ENCODE measurements at places on chromosomes 16 and 17.

DNA sequence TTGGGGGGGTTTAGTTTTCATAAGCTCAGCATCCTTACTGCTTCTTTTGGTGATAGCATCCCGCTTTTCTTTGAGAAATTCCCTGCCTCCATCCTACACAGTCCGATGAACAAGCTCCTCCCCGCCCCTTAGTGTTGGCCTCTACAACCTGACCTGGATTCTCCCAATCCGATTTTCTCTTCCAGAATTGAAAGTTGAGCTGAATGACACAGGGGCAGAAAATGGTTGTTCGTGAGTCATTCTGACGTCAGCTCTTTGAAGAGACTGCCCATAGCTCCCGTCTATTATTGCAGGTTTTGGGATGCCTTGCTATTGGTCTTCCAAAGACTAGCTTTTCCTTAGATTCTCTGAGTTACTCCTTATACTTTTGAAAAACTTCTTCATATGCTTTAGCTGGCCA lies 279.7 kb downstream of the SLC39A11 start:
- DNase-seq = no peak

GRCh38 chr17:75147878-75148546 lies 6.3 kb downstream of the JPT1 start:
- DNase-seq = no peak

GRCh38 chr17:17959520-17960361 lies 12.5 kb downstream of the TOM1L2 start:
- DNase-seq = peak; percentile 55

- no peak for DNase-seq
Measured at GRCh38 chr16:3088925-3089716, 10.0 kb downstream of the ZSCAN10 start.

- DNase-seq = no peak
Measured at GRCh38 chr16:85448557-85449190, 164.4 kb upstream of the GSE1 start.

DNA sequence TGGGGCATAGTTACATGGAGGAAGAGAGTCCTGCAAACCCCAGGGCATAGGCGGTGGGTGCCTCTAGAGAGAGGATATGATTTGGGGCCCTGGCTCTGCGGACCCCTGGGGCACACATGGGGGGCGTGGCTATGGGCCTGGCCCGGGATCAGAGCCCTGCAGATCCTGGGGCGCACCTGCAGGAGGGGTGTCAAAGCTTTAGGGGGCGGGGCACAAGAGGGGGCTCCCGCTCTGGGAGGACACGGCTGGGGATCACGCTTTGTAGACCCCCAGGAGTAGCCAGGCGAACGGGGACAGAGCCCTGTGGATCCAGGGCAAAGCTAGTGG lies 497 bp downstream of the BCL7C start:
- DNase-seq = no peak

- DNase-seq = no peak
Measured at GRCh38 chr16:68400924-68401460, 47.3 kb downstream of the SMPD3 start.

GRCh38 chr16:64507240-64508024 lies 614.4 kb downstream of the CDH11 start:
- no peak for DNase-seq

- no peak for DNase-seq
Measured at GRCh38 chr16:11147033-11147753, 108.8 kb downstream of the SOCS1 start.

GRCh38 chr16:31200821-31201568 lies 1.6 kb downstream of the PYCARD start:
- no peak for DNase-seq

DNA sequence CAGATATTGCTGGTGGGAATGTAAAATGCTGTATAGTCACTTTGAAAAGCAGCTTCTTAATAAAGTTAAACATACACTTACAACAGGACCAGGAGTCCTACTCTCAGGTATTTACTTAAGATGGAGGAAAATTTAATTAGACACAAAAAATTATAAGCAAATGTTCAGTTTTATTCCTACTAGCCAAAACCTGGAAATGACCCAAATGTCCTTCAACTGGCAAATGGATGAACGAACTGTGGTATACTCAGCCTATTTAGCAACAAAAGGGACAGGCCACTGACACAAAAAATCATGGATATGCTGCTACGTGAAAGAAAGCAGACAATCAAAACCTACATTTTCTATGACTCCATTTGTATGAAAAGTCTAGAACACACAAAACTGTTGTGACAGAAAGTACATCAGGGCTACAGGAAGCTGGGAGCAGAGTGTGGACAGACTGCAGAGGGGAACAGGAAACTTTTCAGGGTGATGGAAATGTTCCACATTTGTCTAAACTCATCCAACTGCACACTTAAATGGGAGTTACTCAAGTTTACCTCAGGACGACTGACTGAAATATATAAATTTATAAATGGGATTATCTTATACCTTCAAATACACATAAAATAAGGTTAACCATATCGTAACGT lies 49.3 kb upstream of the MNT start:
- no peak for DNase-seq

DNA sequence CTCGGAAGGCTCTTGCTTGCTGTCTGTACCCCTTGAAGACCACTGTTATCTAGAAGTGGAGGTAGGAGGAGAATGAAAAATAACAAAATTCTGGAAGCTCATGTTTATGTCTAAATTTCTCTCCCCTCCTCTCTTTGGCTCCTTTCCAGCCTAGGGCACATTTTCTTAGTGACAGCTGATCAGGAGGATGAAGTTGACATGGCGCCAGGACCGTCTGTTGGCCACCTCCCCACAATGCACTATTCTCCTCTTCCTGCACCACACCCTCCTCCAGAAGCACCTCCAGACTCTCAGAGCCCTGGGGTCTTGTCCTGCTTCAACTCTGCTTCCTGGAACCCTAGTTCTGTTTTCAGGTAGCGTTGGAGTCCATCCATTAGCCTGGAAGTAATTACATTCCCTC lies 25.5 kb upstream of the SSTR2 start:
- DNase-seq = no peak

- DNase-seq = no peak
Measured at GRCh38 chr16:21226749-21227148, 6.8 kb upstream of the ANKS4B start.

DNA sequence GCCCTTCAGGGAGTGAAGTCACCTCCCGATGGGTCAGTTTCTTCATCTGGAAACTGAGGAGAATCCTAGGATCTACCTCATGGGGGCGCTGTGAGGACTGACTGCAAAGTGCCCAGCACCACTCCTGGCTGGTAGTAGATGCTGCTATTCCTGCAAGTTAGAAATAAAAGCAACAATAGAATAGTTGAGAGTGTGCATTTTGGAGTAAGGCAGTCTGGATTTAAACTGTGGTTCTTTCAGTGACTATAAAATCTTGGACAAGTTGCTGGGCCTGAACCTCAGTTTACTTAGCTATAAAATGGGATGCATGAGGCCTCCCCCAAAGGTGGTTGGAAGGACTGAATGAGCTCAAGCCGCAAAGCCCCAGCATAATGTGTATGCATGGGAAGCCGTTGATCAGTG lies 70.6 kb downstream of the CYB5B start:
- DNase-seq = peak; percentile 21

DNA sequence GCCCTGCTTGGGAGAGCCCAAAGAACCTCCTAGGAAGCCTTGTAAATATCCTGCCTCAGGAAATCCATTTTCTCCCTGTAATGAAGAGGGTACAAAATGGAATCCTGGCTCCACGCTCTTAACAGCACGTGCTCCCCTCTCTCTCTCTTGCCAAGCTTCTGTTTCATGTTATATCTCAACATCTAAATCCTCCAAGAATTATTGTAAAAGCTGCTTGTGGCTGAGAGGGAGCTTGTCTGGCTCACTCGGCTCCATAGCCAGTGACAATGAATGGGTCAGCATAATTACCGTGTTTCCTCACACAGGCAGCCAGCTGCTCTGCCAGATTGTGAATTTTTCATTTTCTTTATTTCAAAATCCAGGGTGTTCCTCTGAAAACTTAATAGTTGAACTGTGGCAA lies 317.8 kb downstream of the RBFOX1 start:
- DNase-seq = no peak

DNA sequence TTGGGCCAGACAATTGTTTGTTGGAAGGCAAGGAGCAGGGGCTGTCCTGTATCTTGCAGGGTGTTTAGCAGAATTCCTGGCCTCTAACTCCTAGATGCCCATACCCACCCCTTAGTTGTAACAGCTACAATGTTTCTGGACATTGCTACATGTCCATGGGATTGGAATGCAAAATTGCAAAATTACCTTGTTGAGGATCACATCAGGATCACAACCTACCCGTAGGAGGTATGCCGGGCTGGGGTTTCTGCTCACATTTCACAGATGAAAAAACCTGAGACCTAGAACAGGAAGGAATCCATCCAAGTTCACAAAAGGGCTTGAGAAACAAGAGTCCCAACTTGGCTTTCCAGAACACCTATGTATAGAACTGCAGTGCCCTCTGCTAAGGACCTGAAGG lies 22.7 kb downstream of the NOG start:
- DNase-seq = no peak

GRCh38 chr17:43627653-43628052 lies 34.1 kb downstream of the MEOX1 start:
- no peak for DNase-seq

DNA sequence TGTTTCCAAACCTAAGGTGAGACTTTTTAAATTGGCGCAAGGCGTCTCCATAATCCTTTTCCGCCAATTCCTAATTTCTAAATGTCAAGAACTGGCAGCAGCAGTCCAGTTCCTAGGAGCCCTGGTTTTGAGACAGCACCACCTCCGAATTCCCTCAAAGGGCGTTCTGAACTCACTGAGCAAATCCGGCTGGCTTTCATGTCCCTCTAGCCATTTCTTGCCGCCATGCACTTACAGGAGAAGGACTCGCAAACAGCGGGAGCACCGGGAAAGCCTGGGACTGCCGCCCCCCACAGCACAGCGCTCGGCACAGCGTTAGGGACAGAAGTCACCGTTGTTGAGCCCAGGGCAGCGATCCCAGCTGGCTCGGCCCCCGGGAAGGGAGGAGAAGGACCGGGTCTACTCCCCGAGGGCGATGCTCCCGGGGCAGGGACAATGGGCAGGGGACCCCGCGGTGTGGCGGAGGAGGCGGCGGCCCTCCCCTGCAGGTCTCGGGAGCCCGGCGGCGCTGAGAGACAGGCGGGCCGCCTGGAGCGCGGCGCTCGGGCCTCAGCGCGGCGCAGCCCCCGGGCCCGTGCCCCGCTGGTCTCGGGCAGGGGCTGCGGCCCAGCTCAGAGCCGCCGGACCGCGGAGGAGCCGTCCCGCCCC lies 545 bp downstream of the ARHGAP17 start:
- DNase-seq = peak; percentile 61

- peak; percentile 53 for DNase-seq
Measured at GRCh38 chr17:67156269-67157199, 88.5 kb downstream of the HELZ start.

DNA sequence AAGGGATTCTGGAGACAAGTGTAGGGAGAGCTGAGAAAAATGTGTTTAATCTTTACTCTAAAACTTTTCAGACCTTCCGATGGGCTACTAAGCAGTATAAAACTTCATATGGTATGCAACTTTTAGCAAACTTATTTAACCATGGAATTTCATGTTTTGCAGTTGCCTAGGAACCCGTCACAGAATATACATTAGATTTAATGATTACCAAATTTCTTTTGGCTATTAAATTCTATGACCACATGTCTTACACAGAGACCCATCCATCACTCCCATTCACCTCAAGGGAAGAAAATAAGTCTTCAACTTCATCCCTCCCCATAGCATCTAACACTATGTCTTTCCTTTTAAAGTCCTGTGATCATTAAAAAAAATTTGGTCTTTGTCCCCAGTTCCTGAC lies 54.9 kb downstream of the HS3ST3A1 start:
- DNase-seq = no peak

- peak; percentile 48 for DNase-seq
Measured at GRCh38 chr17:21460358-21460757, 84.2 kb downstream of the KCNJ12 start.

DNA sequence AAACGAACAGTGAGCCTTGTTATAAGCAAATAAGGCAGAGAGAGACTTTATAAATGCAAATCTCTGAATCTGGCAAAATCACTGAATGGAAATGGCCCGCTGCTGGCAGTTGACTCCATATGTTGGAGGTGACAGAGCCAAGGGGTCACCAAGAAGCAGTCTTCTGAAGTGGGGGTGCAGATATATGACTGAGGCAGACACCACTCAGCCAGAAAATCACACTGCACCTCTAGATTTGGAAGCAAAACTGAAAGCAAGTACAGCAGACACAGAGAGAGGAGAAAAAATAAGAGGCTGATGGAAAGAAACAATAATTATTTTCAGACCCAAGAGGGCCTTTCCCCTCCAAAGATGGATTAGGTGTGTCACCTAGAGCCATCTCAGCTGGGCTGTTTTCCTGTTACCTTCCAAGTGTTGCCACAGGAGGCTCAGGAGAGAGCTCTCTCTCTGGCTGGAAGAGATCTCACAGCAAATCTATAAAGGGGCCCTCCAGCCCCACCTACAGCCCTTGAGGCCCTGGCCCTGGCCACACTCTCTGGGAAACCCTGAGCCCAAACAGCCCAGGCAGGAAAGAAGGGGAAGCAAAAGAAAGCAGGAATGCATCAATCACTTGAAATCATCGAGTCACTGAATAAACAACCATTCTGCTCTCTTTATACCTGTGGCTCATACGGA lies 585.1 kb upstream of the PSMD7 start:
- no peak for DNase-seq

DNA sequence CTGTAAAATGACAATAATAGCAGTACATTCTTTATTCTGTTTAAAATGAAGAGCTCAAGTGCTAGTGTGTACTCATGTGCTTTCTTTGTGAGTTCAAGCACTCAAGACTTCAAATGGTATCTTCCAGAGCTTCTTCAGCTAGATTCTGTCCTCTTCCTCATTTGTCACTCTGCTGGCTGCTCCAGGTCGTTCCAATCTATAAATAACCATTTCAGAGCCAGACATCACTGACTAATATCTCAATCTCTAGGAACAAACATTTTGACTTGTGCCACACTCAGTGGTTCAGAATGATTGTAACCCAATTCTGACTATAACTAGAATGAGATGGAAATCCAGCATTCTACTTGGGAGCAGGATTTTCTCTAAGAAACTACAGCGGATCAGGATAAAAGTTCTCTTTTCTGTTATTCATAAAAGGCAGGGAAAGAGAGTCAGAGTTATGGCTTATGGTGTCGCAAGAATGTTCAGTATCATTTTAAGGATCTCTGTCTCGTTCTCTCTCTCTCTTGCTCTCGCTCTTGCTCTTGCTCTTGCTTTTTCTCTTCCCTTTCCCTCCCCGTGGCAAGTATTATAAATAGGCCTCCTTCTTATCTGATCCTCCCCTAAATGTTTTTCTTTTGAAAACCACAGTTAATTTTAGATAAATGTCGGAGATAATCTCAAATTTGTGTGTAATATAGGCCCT lies 116.3 kb upstream of the MAF start:
- peak; percentile 4 for DNase-seq

- peak; percentile 74 for DNase-seq
Measured at GRCh38 chr16:65071433-65072311, 50.2 kb downstream of the CDH11 start.

- peak; percentile 13 for DNase-seq
Measured at GRCh38 chr16:21159281-21159951, 942 bp downstream of the LDAF1 start.

DNA sequence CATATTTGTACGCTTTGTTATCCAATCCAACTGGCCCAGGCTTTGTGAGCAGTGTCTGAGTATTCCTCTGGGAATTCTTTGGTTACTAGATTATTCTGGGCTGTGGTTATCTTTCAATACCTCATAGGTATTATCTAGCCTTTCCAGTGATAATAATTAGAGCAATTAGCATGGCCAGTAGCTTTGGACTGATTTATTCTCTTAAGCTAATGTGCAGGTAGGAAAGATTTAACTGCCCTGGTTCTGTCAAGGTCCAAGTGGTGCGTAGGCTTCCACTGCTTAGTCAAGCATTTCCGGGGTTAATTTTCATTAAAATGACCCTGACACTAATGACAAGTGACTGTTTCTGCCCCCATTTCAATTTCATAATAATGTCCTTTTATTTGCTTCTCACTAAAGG lies 54.2 kb upstream of the PMFBP1 start:
- DNase-seq = no peak
